Effector CD8-positive, alpha-beta T cell (primary cell): ENCODE measurements at places on chromosomes 12 and 14.

DNA sequence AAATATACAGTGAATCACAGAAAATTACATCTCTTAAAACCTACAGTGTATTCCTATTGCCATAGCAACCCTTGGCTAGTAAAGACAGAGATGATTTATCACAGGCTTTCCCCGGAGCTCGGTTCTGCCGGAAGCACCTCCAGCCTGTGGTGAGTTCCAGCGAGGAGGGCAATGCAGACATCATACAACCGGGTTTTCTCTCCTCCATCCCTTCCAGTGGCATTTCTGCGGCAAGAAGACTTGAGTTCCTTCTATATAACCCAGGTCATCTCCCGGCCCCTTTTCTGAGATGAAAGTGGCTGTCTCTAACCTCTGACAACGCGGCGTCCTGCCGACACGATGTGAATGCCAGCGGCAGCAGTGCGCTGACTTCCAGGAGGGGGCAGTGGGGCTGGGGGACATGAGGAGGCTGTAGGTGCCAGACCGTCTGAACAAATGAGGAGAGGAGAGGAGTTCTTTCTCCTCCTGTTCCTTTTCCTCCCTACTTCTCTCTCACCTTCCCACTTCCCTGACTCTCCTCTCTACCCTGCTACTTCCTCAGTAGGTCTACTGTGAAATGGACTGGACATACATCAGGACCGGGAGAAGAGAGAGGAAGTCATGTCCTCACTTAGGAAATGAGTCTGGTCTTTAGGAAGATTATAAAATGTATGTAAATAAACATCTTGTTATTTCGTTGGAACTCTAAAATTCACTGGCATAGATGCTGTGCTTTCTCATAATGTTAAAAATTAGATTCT, 68.6 kb upstream of the MAX start:
- DNase-seq, result no peak

DNA sequence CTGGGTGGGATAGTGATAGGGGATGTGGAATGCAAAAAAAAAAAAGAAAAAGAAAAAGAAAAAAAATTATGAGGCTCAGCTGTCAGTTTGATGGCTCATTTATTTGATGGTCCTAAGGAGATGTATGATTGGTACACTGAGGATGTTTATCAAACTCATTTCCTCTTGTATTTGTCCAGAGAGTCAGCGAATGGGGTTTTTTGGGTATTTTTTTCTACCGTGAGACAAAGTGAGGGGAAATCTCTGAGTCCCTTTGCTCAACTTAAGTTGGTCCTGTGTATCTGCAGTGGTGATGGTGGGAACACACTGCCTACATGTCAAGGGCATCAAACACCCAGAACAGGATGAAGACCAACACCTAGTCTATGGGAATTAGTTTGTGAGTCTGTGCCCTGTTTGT, 176.9 kb upstream of the HIF1A start:
- DNase-seq, result no peak

GRCh38 chr14:51087031-51087441, 7.9 kb downstream of the TRIM9 start:
- no peak for DNase-seq

GRCh38 chr12:46657453-46658411, 168.1 kb downstream of the SLC38A4 start:
- DNase-seq, result no peak

GRCh38 chr12:104638218-104638850, 181.6 kb downstream of the CHST11 start:
- no peak for DNase-seq

DNA sequence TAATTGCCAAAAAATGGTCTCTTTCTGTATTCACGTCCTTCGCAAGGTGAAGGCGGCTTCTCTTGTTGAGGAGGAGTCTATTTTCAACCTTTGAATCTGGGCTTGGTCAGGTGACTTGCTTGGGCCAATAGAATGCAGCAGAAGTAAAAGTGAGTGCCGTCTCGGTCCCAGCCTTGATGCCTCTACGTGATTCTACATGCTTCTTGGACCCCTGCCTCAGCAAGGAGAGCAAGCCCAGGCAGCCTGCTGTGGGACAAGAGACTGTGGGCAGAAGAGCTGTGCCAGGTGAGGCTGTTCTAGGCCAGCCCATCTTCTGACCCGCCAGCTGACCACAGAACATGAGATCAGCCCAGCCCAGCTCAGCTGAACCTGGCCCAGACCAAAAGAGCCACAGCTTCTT, 39.1 kb upstream of the CCDC63 start:
- DNase-seq, result no peak

DNA sequence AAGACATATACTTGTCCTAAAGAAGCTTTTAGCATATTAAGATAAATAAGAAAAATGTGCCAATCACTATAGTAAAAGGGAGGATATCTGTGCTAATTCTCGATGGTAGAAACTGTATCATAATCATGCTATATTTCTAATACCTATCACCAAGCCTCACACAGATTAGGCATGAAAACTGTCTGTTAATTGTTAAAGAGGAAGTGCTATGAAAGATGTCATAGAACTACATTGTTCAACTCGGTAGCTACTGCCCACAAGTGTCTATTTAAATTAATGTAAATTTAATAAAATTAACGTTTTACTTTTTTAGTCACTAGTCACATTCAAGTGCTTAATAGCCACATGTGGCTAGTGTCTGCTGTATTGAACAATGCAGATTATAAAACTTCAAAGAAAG, 77.5 kb upstream of the KICS2 start:
- DNase-seq, result no peak

- DNase-seq, result no peak
Measured at GRCh38 chr14:76546426-76547221, 170.7 kb downstream of the ESRRB start.

DNA sequence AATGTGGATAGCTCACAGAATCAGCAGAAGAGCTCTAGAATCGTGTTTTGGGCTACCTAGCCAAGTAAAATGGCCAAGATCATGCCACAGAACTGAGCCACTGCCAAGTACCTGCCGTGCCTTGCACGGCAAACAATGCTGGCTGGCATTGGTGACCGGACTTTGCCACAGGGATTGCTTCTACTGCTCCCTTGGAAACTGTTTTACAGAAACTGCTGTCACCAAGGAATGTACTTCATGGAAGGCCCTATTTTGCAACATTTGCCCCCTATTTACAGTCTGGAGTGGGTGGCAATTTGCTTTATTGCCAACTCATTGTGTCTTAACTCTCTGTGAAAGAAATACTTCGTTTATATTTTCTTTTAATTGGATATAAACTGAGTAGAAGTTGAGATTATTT, 49.0 kb downstream of the BORCS5 start:
- no peak for DNase-seq
